Skeletal muscle cell (primary cell): ENCODE measurements at places on chromosomes 1 and 21.

- no peak for DNase-seq
Observed at GRCh38 chr1:94056996-94057395, 64.0 kb downstream of the ABCA4 start.

DNA sequence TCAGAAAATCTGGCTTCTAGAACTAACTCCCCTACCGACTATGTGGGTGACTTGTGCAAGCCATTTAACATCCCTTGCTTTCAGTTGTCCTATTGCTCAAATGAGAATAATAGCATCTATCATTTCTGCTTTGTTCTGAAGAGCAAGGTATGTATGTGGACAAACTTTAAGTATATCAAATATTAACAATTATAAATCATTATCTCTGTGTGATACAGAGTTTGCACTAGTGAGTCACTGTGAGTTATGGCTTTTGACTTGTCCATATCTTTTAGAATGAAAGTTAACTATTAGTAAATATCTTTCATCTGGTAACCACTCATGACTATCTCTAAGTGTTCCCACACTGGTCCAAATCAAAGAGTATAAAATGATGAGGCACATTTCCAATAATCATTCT, 812.9 kb upstream of the ADGRL2 start:
- no peak for DNase-seq

DNA sequence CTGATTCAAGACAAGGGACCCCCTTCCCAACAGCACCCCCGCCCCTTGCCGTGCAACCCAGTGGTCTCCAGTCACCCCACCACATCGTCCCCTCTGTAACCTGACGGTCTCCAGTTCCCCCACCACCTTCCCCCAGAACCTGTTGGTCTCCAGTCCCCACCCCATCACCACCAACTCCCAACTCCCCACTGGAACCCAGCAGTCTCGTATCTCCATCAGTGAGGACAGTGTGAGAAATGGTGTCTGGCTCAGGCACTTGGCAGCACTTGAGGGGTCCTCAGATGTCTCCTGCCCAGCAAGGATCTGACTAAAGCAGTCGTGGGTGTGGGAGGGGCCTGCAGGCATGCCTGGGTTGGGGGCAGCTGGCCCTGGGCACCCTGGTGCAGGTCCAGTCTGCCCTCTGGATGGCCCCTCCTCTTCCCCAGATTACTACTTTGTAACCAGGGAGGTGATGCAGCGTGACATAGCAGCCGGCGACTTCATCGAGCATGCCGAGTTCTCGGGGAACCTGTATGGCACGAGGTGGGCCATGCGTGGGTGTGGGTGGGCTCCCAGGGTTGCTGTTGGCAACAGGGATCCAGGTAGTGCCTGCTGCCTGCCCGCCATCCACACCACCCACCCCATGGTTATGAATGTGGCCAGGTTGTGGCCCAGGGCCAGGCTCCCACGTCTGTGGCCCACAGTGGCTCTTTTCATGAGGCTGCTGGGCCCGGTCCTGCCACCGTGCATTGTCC, 3.1 kb upstream of the GJC2 start:
- DNase-seq, result no peak

DNA sequence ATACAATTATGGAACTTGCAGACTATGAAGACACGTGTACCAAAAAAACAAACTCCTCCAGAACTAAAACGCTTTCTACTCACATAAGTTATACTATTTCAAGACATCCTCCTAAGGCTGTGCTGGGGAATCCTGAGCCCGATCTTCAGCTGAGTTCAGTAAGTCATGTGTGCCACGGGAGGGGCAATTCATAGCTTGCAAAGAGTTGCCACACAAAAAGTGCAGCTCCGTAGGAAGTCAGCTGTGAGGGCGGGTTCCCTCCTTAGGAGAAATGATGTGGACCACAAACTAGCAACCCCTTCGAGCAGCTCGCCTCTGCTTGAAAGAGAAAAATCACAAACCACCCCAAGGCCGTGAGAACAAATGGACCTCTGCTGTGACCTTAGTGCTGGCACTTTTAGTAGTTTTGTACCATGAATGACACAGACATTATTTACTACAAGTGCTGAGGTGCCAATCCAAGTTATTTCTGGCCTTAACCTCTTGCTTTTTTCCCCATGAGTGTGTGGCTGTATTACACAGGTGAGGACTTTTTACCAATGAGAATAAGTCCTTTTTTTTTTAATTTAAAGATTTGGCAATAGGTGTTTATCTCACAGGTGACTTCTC, 35.8 kb upstream of the TRIM67 start:
- DNase-seq, result no peak

GRCh38 chr1:942864-943533, 16.1 kb downstream of the NOC2L start:
- DNase-seq, result peak; percentile 65

- no peak for DNase-seq
Observed at GRCh38 chr1:23657659-23658275, 33.8 kb upstream of the RPL11 start.

DNA sequence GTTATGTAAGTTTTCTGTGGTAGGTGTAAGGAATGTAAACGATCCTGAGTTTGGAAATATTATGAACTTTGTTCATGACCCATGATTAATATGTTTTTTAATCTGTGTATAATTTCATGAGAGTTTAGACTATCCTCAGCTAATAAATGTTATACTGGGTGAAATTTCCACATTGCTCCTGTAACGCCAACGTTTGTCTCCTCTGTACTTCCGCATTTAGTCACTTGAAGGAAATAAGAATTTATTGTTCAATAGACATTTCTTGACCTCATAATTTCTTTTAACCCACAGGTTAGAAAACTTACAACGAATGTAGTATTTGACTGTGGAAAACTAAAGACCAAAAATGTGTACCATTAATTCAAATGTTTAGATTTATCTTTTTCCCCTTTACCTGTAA, 876 bp downstream of the KCNJ15 start:
- DNase-seq, result no peak

DNA sequence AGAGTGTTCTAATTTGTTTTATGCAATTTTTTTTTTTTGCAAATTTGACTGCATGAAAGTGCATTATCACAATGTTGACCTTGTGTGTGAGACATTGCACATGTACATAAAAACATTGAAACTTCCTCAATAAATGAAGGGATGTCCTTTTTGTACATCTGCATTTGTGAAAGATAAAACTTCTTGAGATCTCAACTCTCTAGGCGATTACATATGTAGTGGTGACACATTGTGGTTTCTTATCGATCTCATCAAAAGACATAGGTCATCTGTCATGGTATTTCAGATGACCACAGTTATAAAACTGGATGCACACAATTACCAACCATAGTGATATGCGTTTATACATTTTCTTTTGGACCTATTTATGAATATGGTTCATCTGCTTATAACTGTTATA, 35.6 kb upstream of the C21orf91 start:
- DNase-seq, result no peak

DNA sequence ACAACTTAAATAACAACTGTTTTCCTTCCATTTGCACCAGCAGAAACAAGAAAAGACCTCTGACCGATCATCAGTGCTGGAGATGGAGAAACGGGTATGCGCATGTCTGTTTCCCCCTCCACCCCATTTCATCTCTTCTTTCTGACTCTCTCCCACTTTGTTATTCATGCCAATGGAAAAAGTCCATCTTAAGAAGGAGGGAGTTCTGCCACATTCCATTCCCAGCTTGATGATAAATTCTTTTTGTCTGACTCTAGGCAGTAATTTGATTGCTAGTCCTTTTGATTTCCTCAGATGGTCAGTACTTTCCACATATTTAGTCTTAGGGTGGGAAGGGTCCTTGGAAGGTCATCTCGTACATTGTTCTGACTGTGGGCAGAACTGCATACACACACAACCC, 142.5 kb downstream of the SYT2 start:
- no peak for DNase-seq

DNA sequence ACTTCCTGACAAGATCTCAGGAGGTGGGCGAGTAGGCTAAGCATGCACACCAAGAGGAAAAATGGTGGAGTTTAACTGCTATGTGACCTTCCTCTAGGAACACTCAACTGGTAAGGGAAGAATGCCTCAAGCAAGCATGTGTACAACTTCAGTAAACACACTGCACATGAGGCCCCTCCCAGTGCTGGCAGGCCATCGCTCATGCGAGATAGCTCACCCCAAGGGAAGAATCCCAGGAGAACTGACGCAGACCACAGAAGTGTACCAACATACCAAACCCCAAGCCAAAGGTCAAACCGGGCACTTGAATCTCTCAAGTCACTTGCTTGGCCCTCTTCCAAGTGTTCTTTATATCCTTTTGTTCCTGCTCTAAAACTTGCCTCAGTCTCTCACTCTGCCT, 40.5 kb upstream of the GALNT2 start:
- DNase-seq, result no peak

DNA sequence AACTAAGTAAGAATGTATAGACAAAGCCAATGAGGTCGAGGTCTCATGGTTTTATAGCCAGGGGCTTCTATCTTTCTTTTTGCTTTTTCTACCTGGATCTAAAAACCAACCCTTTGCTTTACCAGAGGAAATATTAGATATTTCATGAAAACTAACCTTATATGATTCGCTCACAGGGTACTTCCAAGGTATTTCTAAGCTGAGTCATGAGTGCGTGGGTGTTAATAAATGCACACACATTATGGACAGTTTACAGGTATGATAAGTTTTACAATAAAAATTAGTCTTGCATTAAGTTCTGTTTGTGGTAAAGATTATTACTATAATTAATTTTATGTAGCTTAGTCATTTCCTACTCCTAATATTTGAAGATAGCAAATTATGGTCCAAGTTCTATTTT, 217.2 kb downstream of the CHRM3 start:
- no peak for DNase-seq

GRCh38 chr1:20480951-20481617, 4.9 kb downstream of the CAMK2N1 start:
- no peak for DNase-seq

- no peak for DNase-seq
Observed at GRCh38 chr21:35212393-35213127, 163.5 kb upstream of the RUNX1 start.

GRCh38 chr21:45431781-45432572, 27.0 kb downstream of the COL18A1 start:
- no peak for DNase-seq

DNA sequence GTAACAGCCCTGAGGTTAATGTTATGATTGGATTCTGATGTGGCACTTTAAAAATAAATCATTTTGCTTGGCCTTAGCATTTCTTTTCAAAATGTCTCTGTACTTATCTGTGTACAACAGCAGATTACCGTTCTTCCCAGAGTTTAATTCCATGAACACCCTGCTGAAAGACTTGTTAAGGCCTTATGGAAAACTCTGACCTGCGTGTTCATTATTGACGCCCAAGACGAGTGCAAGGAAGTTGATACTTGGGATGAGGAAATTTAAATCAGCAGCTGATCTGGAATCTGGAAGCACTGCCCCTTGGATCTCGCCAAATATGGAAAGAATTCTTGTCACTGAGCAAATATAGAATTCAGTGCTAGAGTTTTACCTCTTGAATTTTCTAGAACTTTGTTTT, 6.7 kb downstream of the ERG start:
- no peak for DNase-seq

GRCh38 chr1:66778266-66778665, 22.8 kb downstream of the INSL5 start:
- DNase-seq, result no peak

GRCh38 chr21:33289199-33289819, 23.1 kb downstream of the IL10RB start:
- DNase-seq, result no peak

- no peak for DNase-seq
Observed at GRCh38 chr1:203593723-203594122, 32.9 kb upstream of the ATP2B4 start.

GRCh38 chr1:16924919-16925477, 3.3 kb downstream of the CROCC start:
- no peak for DNase-seq

DNA sequence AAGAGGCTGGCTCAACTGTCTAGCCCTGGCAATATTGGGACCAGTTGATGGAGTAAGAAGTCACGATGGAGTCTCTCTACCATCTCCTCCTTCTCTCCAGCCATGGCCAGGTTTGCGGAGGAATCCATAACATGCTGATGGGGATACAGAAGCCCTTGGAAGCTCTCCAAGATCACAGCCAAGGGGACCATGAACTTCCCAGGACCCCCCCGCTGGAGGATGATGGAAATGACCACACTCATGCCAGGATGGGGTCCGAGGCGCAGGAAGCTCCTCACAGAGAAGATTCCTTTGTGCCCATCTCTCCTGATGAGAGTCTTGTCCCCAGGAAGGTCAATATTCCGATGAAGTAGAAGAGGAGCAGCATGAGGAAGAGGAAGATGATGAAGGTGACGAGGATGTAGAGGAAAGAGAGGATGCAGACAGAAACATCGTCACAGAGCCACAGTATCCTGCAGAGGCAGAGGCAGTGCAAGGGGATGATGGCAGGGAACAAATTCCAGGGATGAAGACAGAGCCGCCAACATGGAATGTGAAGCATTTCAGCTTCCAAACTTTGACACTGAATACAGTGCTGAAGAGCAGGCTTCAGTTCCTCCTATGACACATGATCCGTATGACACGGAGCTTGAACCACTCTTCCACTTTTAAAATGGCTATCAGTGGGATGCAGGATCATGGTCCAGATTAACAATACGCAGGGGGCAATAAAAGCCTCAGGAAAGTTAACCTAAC, 57.9 kb upstream of the EDN2 start:
- no peak for DNase-seq

DNA sequence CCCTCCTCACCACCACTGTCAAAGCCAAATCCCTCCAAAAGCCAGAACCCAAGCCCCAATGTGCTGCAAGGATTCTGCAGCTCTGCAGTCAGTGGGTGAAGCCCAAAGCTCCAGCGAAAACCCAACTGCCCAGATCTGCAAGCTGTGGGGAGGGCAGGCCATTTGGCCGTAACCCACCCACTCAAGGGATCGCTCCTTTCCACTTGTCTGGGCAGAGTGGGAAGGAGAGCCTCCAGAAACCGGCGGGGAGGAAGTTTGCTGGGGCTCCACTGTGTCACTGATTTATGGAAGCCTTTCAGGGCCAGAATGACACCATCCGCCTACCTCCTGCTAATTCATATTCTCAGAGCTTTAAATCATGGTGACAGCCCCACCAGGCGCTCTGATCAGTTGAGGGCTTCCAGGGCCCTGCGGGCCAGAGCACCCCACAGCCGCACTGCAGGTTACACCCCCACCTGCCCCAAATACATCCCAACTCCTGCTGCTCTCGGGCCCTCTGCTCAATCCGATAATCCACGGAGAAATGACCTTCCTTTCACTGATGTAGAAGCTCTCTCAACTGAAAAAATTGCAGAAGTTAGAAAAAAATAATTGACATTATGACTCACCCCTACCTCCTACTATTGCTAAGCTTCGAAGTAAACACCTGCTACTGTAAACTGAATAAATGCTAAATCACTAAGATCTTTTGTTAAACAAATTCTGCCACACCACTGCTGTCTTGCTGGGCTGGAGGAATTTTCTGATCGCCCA, 40.6 kb upstream of the RAB4A start:
- DNase-seq, result no peak

GRCh38 chr1:177165069-177165439, 542 bp upstream of the ASTN1 start:
- no peak for DNase-seq

- no peak for DNase-seq
Observed at GRCh38 chr1:200332716-200333115, 77.1 kb downstream of the ZNF281 start.
